GM19239 (cell line): ENCODE measurements at places on chromosomes 12 and 14.

GRCh38 chr14:58298477-58299400 lies at the start of gene ARID4A:
TSS of gene ARID4A (plus strand) at chr14:58298555. CDS start at chr14:58299855, 1,300 bp downstream.
- peak; percentile 88 for DNase-seq

- DNase-seq, result no peak
These were observed 777 bp downstream of the ZFP36L1 start for GRCh38 chr14:68791902-68792677.

- no peak for DNase-seq
These were observed 21.0 kb downstream of the RPGRIP1 start for GRCh38 chr14:21300892-21301291.

GRCh38 chr14:62684376-62684775 lies 360.9 kb downstream of the KCNH5 start:
- no peak for DNase-seq
